ENCODE measurements at places on chromosomes 3 and 15. TPM values are rescaled to one million over a fixed set of nuclear protein-coding genes. Genes with fewer than 3 reads are reported as not detected.

MAP6D1 gene
- total RNA-seq, result 3.3 TPM

SYNPR gene
- not detected for total RNA-seq

CCR8 gene
- 2.5 TPM for total RNA-seq

CD86 gene
- 0.40 TPM for total RNA-seq

RASL12 gene
- total RNA-seq, result not detected

UNC13C gene
- not detected for total RNA-seq

GUCA1C gene
- not detected for total RNA-seq

SMCO1 gene
- not detected for total RNA-seq

TEX55 gene
- total RNA-seq, result not detected

CFAP20DC gene
- total RNA-seq, result 1.2 TPM

DGKG gene
- 0.67 TPM for total RNA-seq

TRPM1 gene
- total RNA-seq, result not detected

CHRNA7 gene
- not detected for total RNA-seq

ROPN1B gene
- not detected for total RNA-seq

DNAH12 gene
- total RNA-seq, result not detected

SLC25A38 gene
- total RNA-seq, result 56.7 TPM

ADAMTS17 gene
- total RNA-seq, result 1.4 TPM

SOX14 gene
- total RNA-seq, result not detected

ZNF860 gene
- 0.13 TPM for total RNA-seq

XRN1 gene
- 29.4 TPM for total RNA-seq

Measured in activated CD8-positive, alpha-beta memory T cell treated with anti-CD3 and anti-CD28 coated beads for 36 hours (primary cell).